ENCODE measurements at places on chromosomes 2 and 18.

GRCh38 chr2:212766921-212767320, 228.3 kb upstream of the ERBB4 start:
- no peak for DNase-seq

DNA sequence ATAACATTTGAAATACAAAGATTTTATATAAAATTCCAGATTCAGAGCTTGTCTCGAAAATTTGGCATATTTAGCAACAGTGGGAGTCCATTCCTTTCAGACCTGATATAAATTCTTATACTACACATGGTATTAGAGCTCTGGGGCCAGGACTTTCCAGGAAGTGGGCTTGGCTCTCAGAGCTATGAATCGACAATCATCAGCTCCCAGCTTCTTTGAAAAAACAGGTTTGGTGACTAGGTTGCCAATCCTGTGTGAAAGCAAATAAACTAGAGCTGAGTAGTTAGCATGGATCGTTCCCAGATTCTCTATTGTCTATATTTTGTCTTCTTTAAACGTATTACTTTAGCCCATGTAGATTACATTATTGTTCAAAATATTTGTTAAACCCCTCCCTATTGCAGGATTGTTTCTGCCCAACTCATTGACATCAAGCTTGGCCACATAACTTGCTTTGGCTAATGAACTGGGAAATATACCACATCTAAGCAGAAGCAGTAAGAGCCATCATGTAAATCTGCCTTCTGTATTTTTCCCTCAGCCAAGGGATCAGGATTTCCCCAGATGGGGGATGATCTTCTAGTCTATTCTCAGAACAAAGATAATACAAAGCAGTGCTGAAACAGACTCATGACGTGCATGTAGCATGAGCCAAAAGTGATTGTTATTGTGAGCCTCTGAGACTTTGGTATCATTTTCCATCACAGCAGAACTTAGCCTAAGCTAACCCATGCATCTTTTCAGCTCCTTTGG, 105.4 kb downstream of the KCNH7 start:
- DNase-seq = no peak

GRCh38 chr2:36695746-36696415, 626 bp upstream of the VIT start:
- no peak for DNase-seq

DNA sequence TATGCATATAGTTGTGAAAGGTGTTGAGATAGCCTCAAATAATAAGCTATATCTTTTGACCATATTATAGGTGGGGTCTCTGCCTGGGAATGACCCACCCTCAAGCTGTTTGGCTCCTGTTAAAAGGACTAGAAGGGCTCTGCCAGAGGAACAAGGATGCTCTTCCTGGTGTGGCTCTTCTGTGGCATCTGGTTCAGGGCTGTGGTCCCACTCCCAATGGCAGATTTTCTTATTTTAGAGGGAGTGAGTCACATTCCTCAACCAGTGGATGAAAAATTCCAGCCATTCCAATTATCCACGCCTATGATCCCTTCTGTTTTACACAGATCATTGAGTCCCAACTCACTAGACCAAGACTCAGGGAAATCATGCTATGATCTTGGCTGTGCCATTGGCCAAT, 119.9 kb downstream of the PARD3B start:
- peak; percentile 53 for DNase-seq

DNA sequence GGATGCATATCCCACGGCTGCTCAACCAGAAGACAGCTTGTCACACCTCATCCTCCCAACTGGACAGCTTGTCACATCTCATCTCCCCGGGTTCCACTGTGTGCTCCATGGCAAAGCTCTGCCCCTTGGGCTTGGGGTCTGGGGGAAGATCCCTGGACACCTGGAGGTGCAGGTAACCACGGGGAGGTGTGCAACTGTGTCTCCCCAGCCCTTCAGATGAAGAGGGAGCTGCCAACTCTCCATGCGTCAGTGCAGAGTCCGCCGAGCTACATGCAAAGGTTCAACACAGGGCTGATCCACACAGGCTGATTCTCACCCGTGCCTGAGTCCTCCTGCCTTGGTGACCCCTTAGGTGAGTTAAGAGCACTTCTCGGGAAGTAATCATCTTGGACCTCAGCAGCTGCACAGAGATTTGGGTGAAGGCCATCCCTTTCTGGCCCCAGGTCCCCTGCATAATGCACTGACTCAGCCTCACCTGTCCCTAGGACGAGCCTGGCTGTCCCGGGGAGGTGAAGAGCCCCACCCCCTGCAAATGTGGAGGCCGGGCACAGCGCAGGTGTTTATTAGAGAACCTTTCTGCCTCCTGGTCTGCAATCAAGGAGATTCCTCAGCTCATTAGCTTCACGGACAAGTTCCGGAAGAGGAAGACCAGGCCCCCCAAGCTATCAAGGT, 157.9 kb downstream of the PXDN start:
- DNase-seq = no peak

DNA sequence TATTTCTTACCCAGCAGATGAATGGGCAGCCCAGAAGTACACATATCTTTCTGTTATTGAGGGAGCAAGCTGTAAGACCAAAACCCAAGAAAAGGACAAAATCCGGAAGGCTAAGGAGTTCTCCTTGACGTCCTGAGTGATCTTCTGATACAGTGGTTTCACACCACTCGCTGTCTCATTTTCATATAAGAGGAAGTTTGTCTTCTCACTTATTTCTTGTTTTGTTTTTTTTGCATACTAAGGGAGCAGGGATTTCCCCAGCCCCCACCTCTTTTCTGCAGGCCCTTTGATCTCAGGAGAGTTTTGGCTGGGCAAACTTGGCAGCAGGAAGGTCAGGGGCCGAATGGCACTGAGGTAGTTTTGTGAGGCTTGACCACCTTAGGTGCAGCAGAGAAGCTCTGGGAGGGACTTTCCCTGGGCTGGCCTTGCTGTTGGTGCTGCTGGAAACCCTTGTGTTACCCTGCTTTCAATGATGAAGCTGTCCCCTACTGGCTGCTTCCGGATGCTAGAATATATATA, 13.3 kb downstream of the CHRNA1 start:
- no peak for DNase-seq

DNA sequence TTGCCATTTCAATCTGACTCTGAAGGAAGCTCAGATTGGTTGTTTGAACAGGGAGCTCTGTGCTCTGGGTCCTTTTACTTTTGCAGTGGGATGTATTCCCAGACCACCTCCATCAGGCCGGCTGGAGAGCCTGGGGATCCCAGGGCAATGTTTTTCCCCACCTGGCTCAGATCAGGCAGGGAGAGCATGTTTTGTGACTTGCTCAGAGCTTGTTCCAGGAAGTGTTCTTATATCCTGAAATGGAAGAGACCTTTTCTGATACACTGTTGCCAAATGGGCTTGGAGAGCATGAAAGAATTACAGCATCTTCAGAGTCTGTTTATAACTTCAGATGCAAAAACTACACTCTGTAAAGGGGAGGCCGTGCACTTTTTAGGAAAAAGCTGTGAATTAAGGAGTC, 56.0 kb downstream of the LIPG start:
- no peak for DNase-seq

DNA sequence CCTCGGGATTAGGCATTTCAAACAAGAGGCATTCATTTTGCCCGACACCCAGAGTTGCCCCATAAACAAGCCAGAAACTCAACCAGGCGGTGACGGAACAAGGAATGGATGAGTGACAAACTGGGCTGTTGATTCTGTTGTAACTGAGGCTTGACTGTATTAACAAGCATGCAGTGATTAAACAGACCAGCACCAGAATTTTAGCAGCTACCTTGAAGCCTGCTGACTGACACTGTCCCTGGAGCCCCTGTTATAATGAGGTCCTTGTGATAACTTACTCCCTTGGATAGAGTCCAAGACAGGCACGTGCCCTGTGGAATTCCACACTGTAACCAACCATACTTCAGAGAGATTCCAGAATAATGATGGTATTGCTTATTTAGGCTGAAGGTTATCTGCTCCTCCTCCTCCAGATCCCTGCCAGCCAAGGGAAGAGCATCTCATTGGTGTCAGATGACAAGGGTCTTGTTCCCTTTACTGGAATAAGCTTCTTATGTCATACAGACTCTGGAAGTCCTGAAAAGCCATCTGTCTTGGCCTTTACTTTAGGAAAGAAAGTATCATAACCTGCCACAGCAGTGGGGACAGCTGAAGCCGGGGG, 97.1 kb upstream of the RMDN2 start:
- DNase-seq = peak; percentile 91

- no peak for DNase-seq
These were observed 169.5 kb downstream of the GFPT1 start for GRCh38 chr2:69217333-69218080.

- no peak for DNase-seq
These were observed 239.6 kb downstream of the PIEZO2 start for GRCh38 chr18:10909724-10910123.
